Uterus (tissue), 4 donors: ENCODE measurements at places on chromosomes 7 and 10.

- no peak for DNase-seq
Measured at GRCh38 chr10:93548376-93549071, 17.9 kb upstream of the FFAR4 start.

DNA sequence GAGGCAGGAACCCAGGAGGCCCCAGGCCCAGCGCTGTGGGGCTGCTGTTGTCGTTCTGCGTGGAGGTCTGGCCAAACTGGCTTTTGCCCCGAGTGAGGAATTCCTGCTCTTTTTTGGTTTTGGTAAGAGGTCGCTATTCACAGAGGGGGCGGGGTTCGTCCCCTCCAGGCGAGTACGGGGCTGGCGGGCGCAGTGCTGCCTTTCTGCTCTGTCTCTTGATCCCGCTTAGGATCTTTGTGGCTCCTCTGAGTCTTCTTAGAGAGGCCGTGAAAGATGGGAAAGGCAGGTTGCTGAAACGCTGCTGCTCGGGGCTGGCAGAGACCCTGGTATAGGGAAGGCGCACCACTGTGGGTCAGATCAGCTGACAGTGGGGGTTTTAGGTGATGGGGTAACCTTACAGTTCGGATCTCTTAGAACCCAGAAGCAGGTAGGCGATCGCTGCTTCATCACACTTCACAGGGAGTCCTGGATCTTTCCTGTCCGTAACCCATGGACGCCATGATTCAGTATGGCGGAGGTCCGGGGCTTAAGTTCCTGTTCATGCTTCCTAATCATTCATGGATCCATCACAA is 136.7 kb downstream of the KIF20B start:
- no peak for DNase-seq

- DNase-seq = no peak
Measured at GRCh38 chr10:69268761-69269416, 9.4 kb upstream of the HK1 start.

- no peak for DNase-seq
Measured at GRCh38 chr10:8951440-8952089, 897.1 kb downstream of the GATA3 start.

- no peak for DNase-seq
Measured at GRCh38 chr10:97883092-97883485, 33.4 kb downstream of the GOLGA7B start.
